CD4-positive, alpha-beta T cell treated with Interleukin-2 at 100 ng/mL for 4 hours (primary cell): ENCODE measurements at places on chromosomes 7 and 10.
A peak's percentile ranks its signal among the peaks of the same experiment; 100 is the strongest.

DNA sequence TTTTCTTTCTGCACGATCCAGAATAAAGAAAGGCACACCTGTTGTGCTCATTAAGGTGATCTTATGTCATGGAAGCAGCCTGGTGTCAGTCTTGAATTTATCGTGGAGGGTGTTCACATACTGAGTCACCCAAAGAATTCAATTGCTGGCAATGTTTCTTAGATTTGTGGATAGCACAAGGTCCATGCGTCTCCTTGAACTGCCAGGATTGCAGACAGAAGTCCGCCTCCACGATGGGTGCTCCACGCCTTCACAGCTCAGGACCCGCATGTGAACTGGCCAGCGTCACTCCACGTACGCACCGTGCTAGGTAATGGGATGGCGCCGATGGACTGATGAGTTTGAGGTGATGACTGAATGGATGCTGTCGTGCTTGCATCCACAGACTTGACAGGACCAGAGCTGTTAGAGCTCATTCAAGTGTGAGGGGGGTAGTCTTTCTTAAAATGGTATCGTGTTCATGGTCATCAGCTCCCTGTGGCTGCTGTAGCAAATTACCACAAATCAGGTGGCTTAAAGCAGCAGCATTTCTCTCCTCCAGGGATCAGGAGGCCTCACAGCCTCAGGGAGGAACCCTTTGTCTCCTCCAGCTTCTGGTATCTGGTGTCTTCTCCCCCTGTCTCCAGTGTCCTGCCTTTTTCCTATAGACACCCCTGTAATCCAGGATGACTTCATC, 65.4 kb upstream of the DNAJB6 start:
- DNase-seq = no peak

- DNase-seq = no peak
These were observed 25.2 kb downstream of the LOXL4 start for GRCh38 chr10:98242823-98243222.

DNA sequence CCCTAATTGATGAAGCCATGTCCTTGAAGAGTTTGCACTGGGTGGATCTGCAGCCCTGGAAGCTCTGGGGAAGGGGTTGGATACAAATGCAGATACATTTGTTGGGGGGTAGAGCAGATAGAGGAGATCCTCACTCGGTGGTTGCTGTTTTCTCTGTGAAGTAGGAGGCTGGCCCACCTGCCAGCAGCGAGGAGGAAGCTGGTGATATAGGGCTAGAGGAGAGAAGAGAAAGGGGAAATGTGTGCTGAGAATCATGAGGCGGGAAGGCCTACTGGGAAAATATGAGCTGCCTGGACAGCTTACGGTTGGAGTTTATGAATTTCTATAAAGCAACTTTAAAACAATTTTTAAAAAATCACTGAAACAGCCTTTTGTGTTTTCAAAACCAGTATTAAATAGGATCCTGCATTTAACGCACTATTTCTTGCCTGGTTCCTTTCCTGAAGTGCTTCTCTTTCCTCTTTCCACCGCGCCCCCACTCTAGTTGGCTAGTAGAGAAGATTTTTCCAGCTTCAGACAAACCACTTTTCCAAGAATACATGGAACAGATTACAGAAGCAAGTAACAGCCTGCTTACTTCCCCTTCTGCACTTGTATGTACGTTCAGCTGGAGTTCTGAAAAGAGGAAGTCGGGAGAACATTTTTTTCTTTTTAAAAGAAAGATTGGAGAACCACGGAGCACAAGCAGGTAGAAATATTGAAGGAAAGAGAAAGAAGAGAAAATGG, 100.6 kb upstream of the GLCCI1 start:
- no peak for DNase-seq

- DNase-seq = no peak
These were observed 84.4 kb upstream of the BET1 start for GRCh38 chr7:94088560-94088959.

GRCh38 chr7:34245246-34245645, 339.9 kb downstream of the BMPER start:
- DNase-seq = no peak

- no peak for DNase-seq
These were observed 5.8 kb upstream of the ESYT2 start for GRCh38 chr7:158834878-158835784.

DNA sequence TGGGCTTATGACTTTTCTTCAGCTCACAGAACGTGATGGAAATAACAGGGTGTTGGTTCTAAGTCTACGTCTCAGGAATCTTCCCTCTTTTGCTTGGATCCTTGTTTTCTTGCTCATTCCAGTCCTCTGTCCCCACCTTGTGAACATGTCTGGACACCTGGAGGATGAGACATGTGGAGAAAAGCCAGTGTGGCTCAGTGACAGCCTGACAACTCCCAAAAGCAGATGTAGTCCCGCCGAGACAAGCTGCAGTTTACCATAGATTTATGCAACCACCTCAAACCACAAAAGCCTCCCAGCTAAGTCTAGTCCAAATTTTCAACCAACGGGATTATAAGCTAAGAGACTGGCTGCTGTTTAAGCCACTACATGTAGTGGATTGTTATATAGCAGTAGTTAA, 476.1 kb downstream of the SH2D4B start:
- no peak for DNase-seq

GRCh38 chr10:87541114-87541513, 36.4 kb downstream of the MINPP1 start:
- no peak for DNase-seq

DNA sequence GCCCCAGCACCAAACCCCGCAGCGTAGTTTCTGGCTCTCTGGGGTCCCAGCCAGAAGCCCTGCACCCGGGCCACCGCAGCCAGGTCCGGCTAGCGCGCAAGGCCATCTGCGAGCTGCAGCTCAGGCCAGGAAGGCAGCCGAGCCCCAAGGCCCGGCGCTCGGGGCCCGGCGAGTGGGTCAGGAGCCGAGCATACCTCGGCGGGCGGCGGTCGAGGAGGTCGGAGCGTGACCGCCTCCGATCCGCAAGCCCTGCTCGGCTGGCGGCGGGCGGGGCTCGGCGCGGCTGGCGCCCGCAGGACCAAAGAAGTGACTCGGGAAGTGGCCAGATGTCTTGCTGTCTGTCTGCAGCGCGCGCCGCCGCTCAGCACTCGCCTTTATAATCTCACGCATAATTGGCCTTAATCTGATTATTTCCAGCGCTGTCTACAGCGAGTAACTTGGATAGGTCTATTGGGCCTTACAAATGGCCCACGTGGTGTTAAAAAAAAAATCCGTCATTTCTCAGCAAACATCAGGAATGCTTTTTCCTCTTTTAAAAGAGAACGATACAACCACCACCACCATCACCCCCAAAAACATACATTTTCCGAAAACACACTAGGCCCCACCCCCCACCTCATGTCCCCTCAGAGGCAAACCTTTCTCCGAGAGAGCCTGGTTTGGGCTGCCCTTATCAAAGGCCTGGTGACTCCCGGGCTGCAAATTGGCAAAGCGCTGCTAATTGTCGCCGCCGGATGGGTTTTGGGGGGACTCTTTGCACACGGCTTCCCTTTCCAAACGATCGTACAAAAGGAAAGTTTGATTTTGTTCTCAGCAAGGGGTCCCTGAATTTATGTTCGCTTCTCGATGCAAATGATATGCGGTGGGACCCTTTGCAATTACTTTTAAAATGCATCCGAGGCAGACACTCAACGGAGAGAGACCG, at the start of gene DRGX:
DRGX (minus strand) TSS at position 349 of the 925 bp plus-strand sequence. CDS start 649 bp downstream, outside the sequence.
- DNase-seq = no peak

DNA sequence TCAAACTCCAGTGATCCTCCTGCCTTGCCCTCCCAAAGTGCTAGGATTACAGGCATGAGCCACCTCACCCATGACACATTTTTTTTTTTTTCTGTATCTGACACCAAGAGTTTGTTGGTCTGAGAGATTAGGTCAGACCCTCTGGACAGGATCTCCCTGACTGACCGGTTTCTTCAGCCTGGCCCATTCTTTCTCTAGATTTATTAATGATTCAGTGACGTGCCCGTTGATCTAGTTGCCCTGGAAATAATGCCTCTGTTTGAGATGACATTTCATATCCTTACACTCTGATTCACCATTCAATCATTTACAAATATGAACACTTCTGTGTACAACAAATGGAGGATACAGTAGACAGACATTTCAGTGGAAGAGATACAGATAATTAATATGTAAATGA, 1.4 kb upstream of the ZNF212 start:
- no peak for DNase-seq

GRCh38 chr10:79230328-79230830, 116.9 kb upstream of the PPIF start:
- no peak for DNase-seq

GRCh38 chr7:107078517-107078966, 34.0 kb downstream of the PRKAR2B start:
- no peak for DNase-seq

DNA sequence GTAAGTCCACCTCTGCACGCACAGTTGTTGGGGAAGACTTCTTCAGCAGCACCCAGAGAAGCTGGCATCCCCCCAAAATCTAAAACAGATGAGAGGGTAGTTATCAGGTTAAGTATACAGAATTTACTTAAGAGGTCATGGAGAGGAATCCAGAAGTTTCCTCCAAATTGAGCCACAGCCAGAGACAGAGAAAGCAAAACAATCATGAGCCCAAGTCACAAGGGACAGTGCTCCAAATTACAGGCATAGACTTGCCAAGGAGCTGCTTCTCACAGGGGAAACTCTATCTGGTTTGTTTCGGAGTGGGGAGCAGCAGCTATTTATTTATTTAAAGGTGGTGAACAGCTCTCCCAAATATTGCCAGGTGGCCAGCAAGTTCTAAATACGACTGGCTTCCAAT, 308.4 kb downstream of the SKIDA1 start:
- DNase-seq = no peak

- DNase-seq = peak; percentile 65
These were observed 28.6 kb upstream of the SLC16A12 start for GRCh38 chr10:89563861-89564478.

DNA sequence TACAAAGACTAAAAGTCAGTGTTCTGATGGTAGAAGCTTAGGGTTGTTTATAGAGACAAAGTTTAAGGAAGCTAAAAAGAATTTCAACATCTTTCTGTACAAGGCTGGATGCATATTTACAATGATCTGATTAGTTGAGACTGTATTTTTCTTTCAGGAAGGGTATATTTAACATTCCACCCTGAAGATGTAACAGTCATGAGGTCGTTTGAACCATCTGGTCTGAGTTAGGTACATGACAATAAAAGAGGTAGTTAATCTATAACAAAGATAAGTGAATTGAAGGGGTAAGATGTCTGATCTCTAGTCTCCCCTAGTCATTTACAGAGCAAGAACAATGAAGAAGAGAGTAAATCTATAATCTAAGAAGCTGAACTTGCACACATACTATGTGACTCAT, 821.2 kb downstream of the CNTNAP2 start:
- DNase-seq = no peak

- no peak for DNase-seq
These were observed 45.9 kb upstream of the TNRC18 start for GRCh38 chr7:5469375-5470166.

- no peak for DNase-seq
These were observed 7.0 kb upstream of the ARHGAP12 start for GRCh38 chr10:31935678-31936077.

DNA sequence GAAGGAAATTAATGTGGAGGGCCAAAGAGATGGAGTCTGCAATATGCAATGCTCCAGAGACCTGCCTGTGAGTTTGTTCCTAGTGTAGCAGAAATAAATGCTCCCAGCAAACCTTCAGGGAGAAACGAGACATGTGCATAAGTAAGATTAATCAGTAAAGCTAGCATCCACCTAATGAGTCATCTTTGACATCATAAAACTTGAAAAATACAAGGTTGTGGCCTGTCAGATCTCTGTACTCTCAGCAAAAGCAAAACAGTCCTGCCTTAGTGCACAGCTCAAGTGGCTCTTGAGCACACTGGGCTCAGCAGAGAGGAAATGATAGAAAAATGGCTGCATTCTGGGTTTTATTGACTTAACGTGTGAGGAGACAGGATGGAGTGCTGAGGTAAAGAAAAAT, 32.5 kb upstream of the ERCC6 start:
- no peak for DNase-seq

DNA sequence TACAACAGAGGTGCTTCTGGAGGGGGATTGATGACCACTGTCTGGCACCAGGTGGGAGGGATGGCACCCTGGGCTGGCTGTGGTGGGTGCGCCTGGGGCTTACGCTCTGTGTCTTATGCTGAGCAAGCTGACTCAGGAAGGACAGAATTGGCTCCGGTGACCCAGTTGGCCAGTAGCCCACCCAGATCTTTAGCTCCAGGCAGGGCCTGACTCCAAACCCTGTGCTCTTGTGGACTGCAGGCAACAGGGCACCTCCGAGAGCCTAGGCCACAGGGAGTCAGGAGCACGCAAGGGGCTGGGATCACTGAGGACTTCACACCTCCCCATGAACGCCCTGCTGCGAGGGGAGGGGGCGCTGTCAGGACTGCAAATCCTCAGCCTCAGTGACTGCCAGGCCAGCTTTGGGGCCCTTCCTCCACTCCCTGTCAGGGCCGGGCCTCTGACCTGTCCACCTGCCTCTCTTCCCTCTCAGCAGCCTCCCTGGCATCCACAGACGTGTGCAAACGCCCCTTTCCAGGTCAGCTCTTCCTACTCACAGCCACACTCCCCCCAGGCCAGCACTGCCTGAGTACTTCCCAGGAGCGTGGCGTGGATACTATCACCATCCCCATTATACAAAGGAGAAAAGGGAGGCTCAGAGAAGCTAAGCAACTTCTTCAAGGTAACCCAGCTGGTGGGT, 118.7 kb downstream of the SLIT1 start:
- no peak for DNase-seq

DNA sequence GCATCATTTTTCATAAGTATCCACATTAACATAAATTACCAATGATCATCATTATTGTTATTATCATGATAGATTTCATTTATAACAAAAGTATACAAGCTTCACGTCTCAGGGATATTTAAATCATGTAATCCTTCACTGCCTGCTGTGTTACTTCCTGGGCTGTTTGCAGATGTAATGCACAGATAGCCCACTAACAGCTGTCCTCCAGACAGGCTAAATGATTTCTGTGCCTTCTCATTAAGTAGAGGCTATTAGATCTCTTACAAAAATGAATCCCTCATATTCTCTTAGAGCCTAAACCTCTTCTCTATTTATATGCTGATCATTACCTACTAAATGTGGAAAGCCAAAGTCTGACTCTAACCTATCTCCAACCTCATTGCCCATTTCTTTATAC, 9.3 kb downstream of the PCLO start:
- no peak for DNase-seq

DNA sequence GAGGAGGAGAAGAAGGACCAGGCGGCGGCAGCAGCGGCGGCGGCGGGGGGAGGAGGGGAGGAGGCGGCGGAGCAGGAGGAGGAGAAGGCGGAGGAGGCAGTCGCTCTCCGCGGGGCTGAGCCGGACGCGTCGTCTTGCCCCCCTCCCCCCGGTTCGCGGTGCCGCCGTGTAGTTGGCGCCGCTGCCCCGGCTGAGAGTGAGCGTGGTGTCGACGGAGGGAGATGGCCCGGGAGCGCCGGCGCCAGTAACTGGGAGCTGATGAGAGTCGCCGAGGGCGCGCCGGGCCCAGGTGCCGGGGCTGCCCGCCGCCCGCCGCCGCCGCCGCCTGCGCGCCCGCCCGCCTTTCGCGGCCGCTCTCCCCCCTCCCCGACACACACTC, 257 bp downstream of the WAC start:
- no peak for DNase-seq

DNA sequence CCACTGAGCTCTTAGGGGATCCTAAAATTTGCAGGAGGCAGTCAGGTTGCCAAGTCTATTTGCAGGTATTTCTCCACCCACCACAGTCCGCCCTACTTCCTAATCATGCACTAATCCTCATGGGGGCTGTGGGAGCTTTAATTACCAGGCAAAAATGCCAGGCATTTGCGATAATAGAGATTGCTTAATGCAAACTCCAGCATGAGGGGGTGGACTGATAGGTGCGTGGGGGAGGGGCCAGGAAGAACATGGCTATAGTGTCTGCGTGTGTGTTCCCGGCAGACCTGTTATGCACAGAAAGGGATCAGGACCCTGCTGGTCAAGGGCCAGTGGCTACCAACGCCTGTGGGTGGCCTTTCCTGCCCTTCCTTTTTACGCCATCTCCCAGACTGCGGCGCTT, 15.6 kb upstream of the AQP1 start:
- no peak for DNase-seq
